ENCODE measurements at places on chromosomes 13 and 19. TPM values are rescaled to one million over a fixed set of nuclear protein-coding genes. Genes with fewer than 3 reads are reported as not detected.

Gene DIRAS1
- total RNA-seq: not detected

Gene IFNL1
- not detected for total RNA-seq

Gene PALM
- total RNA-seq: not detected

Gene CEACAM3
- total RNA-seq: not detected

Gene PTPRH
- 0.39 TPM for total RNA-seq

Gene SOHLH2
- total RNA-seq: 0.48 TPM

Gene ZNF667
- total RNA-seq: 0.06 TPM

Gene CEACAM4
- not detected for total RNA-seq

Gene HIPK4
- total RNA-seq: not detected

Gene ZNF579
- 8.2 TPM for total RNA-seq

Gene TUBA3C
- 189 TPM for total RNA-seq

Gene ZNF418
- total RNA-seq: not detected

Gene CCL25
- not detected for total RNA-seq

Gene S1PR5
- total RNA-seq: 1.8 TPM

Gene LAIR1
- not detected for total RNA-seq

Gene CCDC169
- 2.0 TPM for total RNA-seq

Gene ZNF547
- total RNA-seq: 6.4 TPM

Gene C19orf18
- not detected for total RNA-seq

Gene LILRB3
- not detected for total RNA-seq

Gene KISS1R
- total RNA-seq: not detected

Gene ZNF135
- total RNA-seq: not detected

Gene CFAP97D2
- total RNA-seq: not detected

Gene OSCAR
- 1.2 TPM for total RNA-seq

Gene GADD45B
- 40.0 TPM for total RNA-seq

Gene JSRP1
- total RNA-seq: not detected

Gene FBXO27
- not detected for total RNA-seq

Gene PSG3
- total RNA-seq: not detected

Measured in HT1080 (cell line).